Fibroblast of gingiva (primary cell): ENCODE measurements at places on chromosomes 6 and 20.

- peak; percentile 91 for DNase-seq
Measured at GRCh38 chr6:52512199-52512598, 64.7 kb downstream of the TRAM2 start.

DNA sequence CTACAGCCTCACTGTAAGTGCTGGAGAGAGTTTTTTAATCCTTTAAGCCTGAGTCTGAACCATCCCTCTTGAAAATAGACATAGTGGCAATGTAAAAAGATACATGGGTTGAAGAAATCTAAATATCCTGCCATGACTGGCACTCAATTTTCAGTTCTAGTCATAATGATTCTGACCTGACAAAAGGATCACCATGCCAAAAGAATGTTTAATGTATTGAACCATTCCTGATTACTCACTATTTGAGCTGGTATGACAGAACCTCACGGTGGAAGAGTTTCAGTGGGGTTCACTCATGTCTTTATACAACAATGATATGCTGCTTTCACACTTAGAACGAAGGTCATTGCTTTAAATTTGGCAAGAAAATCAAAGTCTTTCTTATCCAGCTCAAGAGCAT lies 93.4 kb downstream of the HIVEP2 start:
- no peak for DNase-seq

DNA sequence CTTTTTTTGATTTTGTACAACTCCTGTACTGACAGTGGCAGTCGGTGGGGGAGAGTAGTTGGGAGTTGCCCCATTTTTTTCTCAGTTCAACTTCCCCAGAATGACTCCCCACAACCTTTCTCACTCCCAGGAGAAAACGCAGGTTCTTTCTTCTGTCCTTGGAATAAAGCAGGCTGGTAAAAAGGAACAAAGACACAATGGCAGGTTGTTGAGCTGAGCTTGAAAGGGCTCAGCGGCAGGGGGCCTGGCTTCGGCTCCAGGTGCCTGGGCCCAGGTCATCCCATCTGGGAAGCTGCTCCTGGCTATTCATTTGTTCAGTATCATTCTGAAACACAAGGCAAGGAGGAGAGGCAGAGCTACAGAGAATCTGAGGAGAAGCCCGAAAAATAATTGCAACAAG lies 46.2 kb downstream of the PROKR2 start:
- no peak for DNase-seq

- DNase-seq, result no peak
Measured at GRCh38 chr6:108841377-108841855, 6.8 kb upstream of the ARMC2 start.

DNA sequence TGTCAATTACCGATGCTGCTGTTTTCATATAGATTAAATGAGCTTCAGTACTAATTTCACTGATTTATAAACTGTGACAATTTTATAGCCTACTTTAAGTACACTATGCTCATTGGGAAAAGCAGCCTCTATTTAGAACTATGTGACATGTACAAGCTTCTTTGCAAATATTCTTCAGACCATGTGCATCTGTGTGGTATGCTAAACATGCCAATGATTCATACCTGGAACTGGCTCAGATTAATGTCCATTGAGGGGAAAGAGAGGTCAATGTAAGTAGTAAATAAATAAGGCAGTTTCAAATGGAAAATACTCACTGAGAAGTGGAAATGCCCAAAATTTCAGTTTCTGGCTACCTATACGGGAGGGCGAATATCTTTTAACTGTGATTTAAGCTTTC lies 777.7 kb downstream of the C6orf118 start:
- no peak for DNase-seq

GRCh38 chr6:35557239-35557638 lies 44.5 kb upstream of the TULP1 start:
- DNase-seq, result no peak

- peak; percentile 22 for DNase-seq
Measured at GRCh38 chr20:47558295-47559066, 56.8 kb downstream of the NCOA3 start.

- no peak for DNase-seq
Measured at GRCh38 chr20:19936466-19937200, 80.5 kb upstream of the NAA20 start.

DNA sequence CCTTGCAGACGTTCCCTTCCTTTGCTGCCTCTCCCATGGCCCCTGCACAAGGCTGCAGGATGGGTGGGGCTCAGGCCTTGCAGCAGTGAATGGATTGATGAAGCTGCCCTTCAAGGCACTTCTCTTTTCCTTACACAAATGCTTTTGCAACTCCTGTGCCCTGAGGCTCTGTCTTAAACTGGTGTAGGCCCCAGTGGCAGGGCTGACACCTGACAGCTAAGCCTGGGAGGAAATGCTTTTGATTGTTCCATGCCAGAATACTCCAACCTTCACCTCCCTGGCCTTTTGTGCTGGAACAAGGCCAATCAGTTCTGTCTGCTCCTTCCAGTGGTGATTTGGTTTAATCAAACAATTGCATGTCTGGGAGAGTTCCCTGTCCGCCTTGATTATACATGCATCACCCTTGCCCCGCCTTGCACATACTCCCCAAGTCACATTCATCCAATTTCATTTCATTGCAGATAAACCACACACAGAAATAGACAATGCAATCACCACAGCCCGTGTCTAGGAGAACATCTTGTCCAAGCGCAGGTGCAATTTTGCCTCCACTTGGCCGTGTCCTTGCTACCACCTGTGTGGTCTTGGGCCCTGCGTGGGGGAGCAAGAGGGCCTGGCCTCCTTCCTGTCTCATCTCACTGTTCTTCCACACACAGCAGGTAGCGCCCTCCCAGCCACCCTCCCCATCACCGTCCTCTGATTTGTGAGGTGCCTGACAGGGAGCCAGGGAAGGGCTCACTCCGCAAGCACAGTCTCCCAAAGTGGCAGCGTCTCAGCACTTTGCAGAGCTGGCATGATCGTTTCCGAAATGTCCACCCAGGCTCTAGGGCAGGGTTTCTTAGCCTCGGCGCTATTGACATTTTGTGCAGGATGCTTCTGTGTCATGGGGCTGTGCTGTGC lies 120.4 kb downstream of the CDH26 start:
- DNase-seq, result no peak

DNA sequence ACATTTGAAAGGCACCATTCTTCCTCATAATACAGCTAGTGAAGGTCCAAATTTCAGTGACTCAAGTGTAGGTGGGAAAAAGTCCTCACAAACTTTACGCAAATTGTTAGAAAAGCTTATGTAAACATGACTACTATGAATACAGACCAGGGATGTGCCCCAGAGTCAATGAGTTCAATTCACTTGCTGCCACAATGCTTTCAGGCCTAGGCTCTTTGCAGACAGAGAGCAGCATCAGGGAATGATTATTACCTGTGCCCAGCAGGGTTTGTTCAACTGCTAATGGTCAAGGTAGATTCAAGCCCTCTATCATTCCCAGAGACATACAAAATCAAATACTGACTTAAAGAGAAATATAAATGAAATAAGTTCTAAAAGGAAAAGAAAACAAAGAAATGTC lies 84.0 kb downstream of the LAMA2 start:
- no peak for DNase-seq

- no peak for DNase-seq
Measured at GRCh38 chr6:32148289-32149091, 3.2 kb downstream of the PRRT1 start.

GRCh38 chr6:148118244-148118643 lies 224.4 kb upstream of the SASH1 start:
- DNase-seq, result no peak

DNA sequence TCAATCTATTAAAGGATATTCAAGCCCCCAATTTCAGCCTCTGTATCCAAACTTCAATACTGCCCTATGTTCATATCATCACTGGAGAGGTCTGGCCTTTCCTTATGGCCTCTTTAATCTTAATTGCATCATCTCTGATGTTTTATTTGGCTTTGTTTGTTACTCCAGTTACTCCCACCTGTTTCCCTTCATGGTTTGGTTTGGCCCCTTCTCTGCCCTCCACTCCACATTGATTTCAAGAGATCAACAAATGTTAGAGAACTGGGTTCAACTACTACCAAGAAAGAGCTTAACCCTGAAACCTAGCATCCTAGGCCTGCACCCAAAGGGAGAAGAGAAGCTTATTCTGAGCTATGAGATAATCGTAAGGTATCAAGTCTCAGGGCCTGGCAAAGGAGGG lies 221.6 kb downstream of the LAMA2 start:
- DNase-seq, result no peak

DNA sequence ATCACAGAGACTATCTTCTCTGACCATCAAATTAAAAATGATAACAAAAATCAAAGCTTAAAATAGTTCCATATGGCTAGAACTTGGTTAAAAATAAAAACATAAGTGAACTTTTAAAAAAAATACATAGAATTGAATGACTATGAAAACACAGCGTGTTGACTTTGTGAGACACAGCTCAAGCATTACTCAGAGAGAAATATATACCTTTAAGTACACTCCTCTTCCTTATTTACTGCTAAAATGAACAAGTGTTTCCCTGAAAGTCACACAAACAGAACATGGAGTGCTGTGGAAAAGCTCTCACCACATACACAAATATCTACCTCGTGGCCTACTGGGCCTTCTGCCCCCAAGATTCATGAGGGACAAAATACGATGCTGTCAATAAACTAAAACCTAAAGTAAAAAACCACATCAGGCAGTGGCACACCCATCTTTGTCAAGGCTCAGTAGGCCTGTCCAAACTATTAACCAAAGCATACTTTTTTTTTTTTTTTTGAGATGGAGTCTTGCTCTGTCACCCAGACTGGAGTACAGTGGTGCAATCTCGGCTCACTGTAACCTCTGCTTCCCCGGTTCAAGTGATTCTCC lies 7.5 kb downstream of the FAXC start:
- DNase-seq, result no peak

DNA sequence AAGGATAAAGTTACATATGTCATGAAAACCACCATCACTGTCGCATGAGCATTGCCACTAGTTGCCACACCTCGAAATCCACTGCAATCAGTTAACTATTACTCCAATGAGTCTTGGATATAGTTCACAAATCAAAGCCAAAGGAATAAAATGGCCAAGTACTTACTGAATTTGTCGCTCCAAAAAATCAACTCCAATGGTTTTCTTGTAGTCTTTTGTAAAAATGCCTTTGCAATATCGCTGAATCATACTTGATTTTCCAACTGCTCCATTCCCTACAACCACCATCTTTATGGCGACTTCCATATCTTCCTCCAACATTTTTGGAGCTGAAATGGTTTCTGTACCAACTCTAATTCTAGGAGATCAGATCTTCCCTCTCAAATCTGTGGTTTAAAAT lies 12.0 kb downstream of the RAB23 start:
- DNase-seq, result no peak

GRCh38 chr6:3856576-3856975 lies 7.4 kb downstream of the FAM50B start:
- no peak for DNase-seq

GRCh38 chr6:129766959-129767728 lies 57.2 kb upstream of the ARHGAP18 start:
- peak; percentile 20 for DNase-seq
